ENCODE measurements at places on chromosomes 7 and 10.

DNA sequence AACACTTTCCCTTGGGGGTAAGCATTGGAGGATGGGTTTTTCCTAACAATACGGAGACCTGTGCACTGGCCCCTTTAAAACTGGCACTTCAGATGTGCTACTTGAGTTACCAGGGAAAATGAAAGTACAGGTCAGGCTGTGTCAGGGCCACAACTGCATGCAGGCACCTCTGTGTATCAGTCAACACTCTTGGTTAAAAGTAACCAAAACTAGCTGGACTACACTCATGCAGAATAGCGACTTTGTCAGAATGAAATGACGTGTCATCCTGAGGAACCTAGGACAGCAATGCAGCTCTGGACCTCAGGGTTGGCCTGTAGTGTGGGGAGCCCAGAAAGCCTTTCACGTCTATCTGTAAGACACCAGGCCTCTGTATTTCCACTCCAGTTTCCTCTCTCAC, 33.8 kb upstream of the SMKR1 start:
- no peak for DNase-seq

DNA sequence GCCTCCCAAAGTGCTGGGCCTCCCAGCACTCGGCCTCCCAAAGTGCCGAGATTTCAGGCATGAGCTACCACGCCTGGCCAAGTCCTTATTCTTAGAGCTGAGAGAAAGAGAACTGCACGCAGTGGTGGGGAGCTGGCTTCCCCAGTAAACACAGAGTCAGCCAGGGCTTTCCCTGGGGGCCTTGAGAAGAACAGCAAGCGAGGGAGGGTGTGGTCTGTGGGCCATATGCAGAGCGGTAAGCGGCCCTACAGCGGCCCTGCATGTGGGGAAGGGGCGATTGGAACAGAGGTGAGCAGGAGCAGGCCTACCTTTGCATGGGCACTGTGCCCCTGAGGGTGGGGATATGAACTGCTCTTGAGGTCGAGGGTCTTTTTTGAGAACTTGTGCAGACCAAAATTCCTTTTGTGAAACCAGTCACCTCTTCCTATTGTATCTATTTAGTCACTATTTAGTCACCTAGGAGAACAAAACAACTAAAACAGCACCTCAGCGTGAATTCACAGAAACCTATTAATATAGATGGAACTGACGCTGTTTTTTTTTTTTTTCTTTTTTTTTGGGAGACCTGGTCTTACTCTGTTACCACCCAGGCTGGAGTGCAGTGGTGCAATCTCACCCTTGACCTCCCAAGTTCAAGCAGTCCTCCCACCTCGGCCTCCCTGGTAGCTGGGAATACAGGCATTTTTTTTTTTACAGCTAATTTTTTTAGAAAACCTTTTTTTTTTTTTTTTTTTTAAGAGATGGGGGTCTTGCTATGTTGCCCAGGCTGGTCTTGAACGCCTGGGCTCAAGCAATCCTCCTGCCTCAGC, 36.9 kb upstream of the SH2D4B start:
- DNase-seq, result no peak

DNA sequence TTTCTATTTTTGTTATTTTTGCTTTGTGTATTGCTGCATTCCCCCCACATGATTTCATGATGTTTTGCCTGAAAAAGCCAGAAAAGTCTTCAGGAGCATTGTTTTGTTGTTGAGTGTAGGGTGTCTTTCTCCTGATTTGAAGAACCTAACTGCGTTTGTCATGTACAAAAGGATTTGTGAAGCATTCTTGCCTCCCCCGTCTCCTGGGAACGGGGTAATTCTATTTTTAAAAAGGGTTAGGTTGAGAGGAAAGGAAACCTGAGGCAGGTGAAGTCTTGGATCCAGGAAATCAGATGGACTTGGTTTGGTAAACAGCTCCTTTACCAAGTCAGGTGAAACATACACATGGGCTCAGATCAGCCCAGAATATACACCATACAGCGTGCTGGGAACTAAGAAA, 26.0 kb upstream of the BTBD16 start:
- no peak for DNase-seq

DNA sequence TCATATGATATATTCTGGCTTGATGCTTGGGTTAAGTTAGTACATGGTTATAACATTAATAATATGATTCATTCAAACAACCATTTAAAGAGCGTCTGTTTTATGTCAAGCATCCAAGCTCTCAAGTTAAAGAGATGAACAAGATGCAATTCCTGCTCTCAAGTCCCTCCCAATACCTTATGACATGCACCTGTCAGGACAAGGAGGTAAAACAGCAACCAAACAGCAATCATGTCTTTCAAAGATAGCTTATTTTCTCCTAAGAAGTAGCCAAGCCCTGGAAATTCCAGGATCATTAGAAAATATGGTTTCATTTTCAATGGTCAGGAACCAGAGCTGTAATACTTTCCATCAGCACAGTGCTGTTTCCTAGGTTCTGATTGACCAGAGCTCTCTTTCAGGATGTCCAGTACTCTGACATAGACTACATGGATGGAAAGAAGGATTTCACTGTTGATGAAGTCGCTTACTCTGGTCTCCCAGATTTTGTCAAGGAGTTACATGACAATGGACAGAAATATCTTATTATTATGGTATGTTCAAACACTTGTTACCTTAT, 29.0 kb downstream of the MGAM2 start:
- DNase-seq, result no peak

DNA sequence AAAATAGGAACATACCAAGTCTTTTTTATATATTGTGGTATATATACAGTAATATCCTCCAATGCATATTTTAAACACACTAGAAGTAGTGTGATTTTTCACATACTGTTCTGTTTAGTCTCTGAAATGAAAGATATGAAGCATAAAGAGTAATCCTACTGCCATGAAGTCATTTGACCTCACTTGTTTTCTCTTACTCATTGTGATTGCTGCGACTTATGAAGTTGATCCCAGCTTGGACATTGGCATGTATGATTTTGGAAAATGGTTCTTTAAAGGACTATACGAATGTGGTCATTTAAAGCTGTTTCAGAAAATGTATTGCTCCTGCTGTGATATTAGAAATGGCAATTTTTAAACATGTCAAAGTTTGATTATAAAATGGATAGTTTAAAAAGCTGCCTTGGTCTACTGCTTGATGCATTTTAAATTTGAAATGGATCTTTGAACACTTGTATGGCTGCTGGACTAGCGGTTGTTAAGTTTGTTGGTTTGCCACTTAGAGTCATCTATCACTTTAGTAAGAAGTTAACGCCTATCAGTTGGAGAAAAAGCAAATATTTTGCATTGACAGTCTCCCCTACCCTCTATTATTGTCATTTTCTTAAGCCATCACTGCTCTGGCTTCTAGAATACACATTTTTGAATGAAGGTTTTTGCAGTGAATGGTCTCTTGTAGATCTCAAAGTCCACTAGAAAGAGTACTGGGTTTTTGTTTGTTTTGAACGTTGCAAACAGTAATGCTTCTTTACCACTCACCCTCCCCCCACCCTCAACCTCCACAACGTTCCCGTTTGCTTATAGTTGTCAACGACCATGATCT, 881 bp upstream of the PCGF5 start:
- DNase-seq, result no peak

- DNase-seq, result no peak
Measured at GRCh38 chr7:82705517-82706260, 262.1 kb upstream of the CACNA2D1 start.

GRCh38 chr7:129067943-129068548, 13.1 kb upstream of the TNPO3 start:
- DNase-seq, result no peak

DNA sequence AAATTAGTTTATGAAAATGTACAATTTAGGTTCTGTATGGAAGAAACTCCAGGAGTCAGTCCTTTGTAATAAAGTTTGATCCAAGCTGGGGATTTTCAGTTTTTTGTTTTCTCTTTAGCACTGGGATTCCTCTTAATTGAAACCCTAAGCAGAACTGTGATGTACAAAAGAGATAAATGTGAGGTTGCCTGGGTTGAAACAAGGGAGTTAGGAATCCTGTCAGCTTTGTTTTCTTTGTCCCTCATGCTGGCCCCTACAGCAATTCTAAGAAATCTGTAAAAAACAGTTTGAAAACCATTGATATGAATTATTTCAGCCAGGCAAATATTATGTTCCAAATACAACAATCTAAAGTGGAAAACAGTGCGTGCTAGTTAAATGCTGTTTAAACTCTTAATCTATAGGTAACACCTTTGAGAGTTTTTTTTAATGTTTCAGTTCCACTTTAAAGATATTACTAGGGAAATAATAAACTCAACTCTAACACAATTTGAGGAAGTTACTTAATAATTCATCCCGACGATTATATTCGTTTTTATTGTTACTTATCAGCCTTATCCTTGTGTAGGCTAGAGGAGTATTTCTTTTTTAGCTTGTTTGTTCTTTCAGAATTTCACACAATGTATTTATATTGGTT, 65.3 kb downstream of the SGCE start:
- no peak for DNase-seq

- DNase-seq, result peak; percentile 69
Measured at GRCh38 chr7:107122486-107122911, 46.3 kb upstream of the HBP1 start.

DNA sequence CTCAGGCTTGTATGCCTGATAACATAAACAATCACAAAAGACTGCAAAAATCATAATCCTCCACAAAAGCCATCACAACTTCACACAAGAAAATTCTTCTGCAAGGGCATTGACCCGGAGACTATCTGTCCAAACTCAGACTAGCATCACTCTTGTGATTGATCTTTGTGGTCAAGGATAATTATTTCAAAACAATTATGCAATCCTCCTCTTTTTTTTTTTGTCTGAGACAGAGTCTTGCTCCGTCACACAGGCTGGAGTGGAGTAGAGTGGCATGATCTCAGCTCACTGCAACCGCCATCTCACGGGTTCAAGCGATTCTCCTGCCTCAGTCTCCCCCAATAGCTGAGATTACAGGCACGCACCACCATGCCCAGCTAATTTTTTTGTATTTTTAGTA, 22.2 kb downstream of the CDNF start:
- DNase-seq, result no peak
